ENCODE measurements at places on chromosomes 13 and 19. TPM values are rescaled to one million over a fixed set of nuclear protein-coding genes. Genes with fewer than 3 reads are reported as not detected.

PRODH2 gene
- not detected for total RNA-seq

ZNF331 gene
- 9.2 TPM for total RNA-seq

APOC4 gene
- not detected for total RNA-seq

PEPD gene
- total RNA-seq, result 49.3 TPM

SLAIN1 gene
- 0.59 TPM for total RNA-seq

CD177 gene
- not detected for total RNA-seq

CYP2B6 gene
- total RNA-seq, result not detected

ONECUT3 gene
- total RNA-seq, result not detected

FAAP24 gene
- 3.7 TPM for total RNA-seq

EXOC3L2 gene
- total RNA-seq, result not detected

MEIS3 gene
- 34.9 TPM for total RNA-seq

HSD11B1L gene
- total RNA-seq, result 4.7 TPM

SIGLEC10 gene
- not detected for total RNA-seq

TLE6 gene
- total RNA-seq, result 0.73 TPM

AZU1 gene
- total RNA-seq, result not detected

FRY gene
- 2.5 TPM for total RNA-seq

CYP4F22 gene
- not detected for total RNA-seq

ZNF44 gene
- 6.3 TPM for total RNA-seq

ZNF649 gene
- total RNA-seq, result 6.5 TPM

ZNF568 gene
- total RNA-seq, result 7.8 TPM

TNNI3 gene
- total RNA-seq, result not detected

GRIK5 gene
- not detected for total RNA-seq

CKAP2 gene
- total RNA-seq, result 31.2 TPM

ZNF154 gene
- total RNA-seq, result 0.37 TPM

PAK4 gene
- total RNA-seq, result 6.6 TPM

ATXN8OS gene
- total RNA-seq, result not detected

PGLYRP1 gene
- total RNA-seq, result not detected

ZNF665 gene
- total RNA-seq, result 3.7 TPM

ZNF560 gene
- total RNA-seq, result 0.20 TPM

CARM1 gene
- total RNA-seq, result 65.7 TPM

CYP4F3 gene
- not detected for total RNA-seq

ARL11 gene
- not detected for total RNA-seq

CGB8 gene
- not detected for total RNA-seq

MRPL54 gene
- 38.3 TPM for total RNA-seq

ADAT3 gene
- total RNA-seq, result 2.6 TPM

PTPRH gene
- total RNA-seq, result 11.4 TPM

CEACAM3 gene
- total RNA-seq, result not detected

NECTIN2 gene
- total RNA-seq, result 35.8 TPM

NXNL1 gene
- not detected for total RNA-seq

FUT3 gene
- not detected for total RNA-seq

FUT2 gene
- not detected for total RNA-seq

ZNF563 gene
- 2.0 TPM for total RNA-seq

ZNF534 gene
- under 0.01 TPM for total RNA-seq

SIPA1L3 gene
- total RNA-seq, result 64.5 TPM

INSL3 gene
- total RNA-seq, result not detected

PRSS57 gene
- not detected for total RNA-seq

ZNF135 gene
- 0.78 TPM for total RNA-seq

SRRM5 gene
- total RNA-seq, result 0.37 TPM

LGALS7B gene
- total RNA-seq, result not detected

LIG1 gene
- 34.9 TPM for total RNA-seq

All from subcutaneous preadipocyte (primary cell).